ENCODE measurements at places on chromosomes 5 and 9.

GRCh38 chr5:155844542-155844941, 482.4 kb upstream of the SGCD start:
- peak; percentile 36 for DNase-seq

- no peak for DNase-seq
Observed at GRCh38 chr5:131720714-131721113, 76.1 kb downstream of the FNIP1 start.

GRCh38 chr9:99845063-99845462, 23.4 kb downstream of the NR4A3 start:
- no peak for DNase-seq

DNA sequence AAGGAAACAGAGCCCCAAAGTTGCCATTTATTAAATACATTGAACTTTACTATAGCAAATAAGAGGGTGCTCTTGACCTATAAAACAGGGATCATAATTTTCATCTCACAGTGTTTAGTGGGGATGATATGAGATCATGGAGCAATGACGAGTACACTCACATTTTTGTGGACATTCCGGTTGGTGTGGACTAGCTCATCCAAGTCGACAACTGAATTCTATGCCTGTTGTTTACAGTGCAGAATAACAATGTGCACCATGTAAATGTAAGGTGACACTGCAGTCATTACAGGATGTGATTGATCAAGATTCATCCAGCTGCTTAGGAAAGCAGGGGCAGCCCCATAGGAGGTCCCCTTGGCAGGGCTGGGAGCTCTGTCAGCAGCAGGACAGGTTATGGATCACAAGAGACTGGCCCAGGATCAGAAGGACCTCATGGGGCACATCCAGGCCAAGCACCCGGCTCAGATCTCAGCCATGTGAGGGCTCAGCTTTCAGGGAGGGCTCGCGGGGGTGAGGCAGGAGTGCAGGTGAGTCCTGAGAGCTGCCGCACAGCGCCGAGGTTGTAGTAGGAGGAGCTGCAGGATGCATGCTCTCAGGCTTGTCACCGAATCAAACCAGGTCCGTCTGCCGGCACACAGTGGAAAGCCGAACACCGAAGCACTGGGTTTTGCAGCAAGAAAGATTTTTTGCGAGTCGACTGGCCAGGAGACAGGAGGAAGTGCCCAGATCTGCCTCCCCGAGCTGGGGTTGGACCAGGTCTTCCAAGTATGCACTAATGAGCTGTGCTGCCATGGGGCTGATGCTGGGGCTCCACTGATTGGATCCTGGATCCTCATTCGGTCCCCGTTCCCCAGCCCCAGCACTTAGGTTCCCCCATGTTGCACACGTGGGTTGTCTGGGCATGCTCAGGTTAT, 28.2 kb downstream of the MRPL36 start:
- no peak for DNase-seq

GRCh38 chr5:94893412-94894135, 275.1 kb downstream of the SLF1 start:
- DNase-seq = no peak

DNA sequence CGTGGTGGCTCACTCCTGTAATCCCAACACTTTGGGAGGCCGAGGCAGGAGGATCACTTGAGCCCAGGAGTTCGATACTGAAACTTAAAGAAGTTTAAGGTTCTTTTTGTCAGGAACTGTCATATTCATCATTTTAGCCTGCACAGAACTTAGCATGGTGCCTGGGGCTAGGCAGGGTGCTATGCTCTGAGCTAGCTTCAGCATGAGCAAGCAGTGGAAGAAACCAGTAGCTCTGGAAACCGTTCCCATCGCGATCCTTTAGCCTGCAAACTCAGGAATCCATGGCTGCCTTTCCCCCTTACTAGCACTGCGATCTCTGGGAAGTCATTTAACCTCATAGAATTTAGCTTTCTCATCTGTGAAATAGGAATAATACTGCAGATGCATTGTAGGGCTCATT, 80.4 kb downstream of the PTCH1 start:
- no peak for DNase-seq

DNA sequence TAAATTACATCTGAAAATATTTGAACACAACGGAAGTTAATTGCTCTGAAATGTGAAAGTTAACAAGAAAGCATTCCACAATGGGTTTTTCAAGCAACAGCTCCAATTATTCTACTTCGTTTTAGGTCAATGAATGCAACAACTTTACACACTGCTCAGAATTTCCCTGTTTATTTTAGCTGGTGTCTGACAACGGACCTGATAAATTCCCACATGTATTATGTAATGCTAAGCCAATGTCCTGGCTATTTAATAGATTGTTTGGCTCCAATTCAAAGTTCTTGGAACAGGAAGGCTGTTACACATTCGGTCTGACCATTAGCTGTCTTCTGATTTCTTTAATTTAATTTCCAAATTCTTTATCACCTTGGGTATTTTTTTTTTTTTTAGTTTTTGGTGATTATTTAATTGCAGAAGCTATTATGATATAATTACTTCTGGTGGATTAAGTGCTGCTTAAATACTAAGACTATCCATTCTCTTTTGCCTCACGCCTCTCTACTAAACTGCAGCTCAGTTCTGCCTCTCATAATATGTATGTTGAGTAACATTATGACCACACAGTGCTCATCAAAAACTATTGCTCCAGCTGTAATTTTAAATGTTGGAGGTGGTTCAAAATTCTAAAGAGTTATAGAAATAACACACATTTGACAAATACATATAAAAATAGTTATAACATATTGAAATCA, 57.9 kb downstream of the MEF2C start:
- no peak for DNase-seq

- no peak for DNase-seq
Observed at GRCh38 chr5:158026304-158027031, 167.5 kb upstream of the CLINT1 start.

DNA sequence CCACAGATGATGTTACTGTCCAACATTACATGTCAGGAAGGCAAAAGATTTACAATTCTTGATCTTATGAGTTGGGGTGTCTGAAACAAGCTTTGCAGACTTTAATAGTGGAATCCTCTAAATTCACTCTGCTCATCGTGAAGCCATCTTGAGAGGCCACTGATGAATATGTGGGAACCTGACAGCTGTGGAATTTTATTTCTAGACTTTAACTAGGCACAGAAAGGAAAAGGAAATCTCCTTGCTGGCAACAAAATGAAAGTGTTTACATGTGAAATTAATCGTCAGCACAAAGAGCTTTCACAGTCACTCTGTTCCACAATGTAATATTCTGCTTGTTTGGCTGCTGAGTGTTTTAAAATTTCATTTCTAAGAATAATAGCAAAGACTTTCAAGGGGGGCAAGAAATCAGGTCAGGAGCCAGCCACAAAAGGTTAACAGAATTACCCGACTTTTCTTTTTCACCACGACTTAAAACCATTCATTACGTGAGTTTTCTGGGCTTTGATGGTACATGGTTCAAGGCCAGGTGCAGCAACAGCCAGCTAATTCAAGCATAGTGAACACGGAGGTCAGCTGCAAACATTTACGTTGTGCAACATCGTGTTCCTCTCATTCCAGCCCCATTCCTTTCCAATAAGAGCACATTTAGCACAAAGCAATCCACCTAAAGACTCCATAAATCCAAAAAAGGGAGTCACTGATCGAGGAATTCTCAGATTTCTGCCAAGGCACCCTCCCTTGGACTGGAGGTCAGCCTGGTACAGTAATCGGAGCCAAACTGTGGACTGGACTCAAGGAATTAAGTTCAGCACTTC, 14.6 kb downstream of the NREP start:
- no peak for DNase-seq

DNA sequence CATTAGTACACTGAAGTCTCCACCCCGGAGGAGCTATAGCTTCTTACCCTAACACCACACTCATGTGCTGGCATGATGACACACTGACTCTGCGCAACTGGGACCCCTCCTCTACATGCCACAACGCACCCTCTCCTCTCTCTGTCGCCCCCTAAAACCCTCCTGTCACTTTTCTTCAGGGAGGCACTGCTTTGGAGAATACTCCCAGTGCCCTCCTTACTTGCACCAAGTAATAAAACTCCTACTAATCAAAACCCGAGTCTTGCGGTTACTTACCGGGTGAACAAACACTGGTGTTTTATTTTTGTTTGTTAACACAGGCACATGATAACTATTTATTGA, 12.6 kb upstream of the STXBP1 start:
- DNase-seq = no peak

DNA sequence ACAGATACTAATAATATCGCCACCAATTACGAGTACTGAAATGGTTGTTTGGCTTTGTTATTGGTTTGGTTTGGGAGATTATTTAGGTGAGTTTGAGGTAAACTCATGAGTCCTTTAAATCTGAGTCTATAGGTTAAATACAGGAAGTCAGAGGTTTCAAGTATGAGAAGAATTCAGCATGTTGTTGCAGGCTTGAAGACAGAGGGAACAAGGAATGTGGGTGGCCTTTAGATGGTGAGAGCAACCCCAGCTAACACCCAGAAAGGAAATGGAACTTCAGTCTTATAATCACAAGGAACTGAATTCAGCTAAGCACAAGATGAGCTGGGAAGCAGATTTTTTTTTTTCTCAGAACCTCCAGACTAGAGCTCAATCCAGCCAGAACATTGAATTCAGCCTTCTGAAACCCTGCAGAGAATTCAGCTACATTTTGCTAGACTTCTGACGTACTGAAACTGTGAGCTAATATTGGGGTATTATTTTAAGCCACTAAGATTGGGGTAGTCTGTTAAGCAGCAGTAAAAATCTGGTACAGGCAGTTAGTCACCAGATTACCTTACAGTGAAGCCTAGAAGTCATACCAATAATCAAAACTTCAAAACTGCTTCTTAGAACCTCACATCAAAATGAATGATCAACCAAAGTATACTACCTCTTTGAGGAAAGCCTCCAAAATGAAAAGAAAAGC, 216.0 kb upstream of the PUM3 start:
- DNase-seq = no peak

DNA sequence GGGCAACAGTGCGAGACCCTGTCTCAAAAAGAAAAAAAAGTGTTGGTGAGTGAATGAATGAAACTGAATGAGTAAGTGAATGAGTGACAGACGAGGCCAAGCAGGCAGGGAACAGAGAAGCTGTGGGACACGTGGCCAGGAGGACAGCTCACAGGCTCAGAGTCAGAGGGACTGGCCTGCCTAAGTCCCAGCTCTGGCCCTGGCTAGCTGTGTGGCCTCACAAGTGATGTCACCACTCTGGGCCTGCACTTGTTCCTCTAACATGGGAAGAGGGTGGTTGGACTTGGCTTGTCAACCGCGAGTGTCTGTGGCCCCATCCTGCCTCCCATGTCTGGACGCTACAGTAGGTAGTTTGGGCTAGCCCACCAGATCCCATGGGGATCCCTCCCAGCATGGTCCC, 4.7 kb upstream of the PLPP7 start:
- DNase-seq = no peak

- peak; percentile 56 for DNase-seq
Observed at GRCh38 chr9:92468206-92468605, 14.1 kb downstream of the ASPN start.

- no peak for DNase-seq
Observed at GRCh38 chr9:98247831-98248657, 7.4 kb downstream of the TBC1D2 start.
